ENCODE measurements at places on chromosomes 2 and 18. TPM values are rescaled to one million over a fixed set of nuclear protein-coding genes. Genes with fewer than 3 reads are reported as not detected.

DNA sequence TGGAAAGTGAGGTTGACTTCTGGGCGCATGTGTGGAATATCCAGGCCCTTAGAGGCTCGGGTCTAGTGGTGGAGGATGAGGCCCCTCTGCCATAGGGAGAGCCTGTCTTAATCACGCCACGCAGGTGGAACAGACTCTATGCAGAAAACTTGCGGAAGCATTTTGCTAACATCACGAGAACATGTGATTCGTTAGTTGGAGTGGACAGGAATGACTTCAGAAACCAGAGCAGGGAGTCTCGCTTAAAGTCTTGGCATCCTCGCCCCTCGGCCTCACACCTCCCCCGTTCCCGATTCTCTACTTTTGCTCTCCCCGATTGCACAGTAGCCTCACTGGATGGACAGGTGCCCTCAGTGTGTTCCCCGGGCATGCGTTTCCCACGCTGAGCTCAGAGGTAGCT lies 333.4 kb downstream of the GBX2 start:
- DNase-seq = no peak

Gene SIX3
- polyA plus RNA-seq = not detected

DNA sequence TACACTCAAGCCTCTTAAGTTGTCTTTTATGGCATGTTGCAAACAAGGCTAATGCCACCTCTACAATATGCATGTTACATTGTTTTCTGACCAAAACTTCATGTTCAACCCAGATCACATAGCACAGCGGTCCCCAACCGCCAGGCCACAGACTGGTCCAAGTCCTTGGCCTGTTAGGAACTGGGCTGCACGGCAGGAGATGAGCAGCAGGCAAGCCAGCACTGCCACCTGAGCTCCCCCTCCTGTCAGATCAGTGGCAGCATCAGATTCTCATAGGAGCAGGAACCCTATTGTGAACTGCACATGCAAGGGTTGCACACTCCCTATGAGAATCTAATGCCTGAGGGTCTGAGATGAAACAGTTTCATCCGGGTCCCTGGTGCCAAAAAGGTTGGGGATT lies 324.8 kb upstream of the CHAC2 start:
- no peak for DNase-seq

GRCh38 chr18:37674570-37674969 lies 109.0 kb upstream of the CELF4 start:
- DNase-seq = no peak

- DNase-seq = no peak
Measured at GRCh38 chr18:13246591-13246990, 28.0 kb downstream of the LDLRAD4 start.

Gene GPAT2
- polyA plus RNA-seq = 2.1 TPM

Data from heart left ventricle (tissue), 16 donors.